ENCODE measurements at places on chromosomes 5 and 9. TPM values are rescaled to one million over a fixed set of nuclear protein-coding genes. Genes with fewer than 3 reads are reported as not detected.

- H3K4me3 ChIP-seq, result no peak overlapping the region
- H3K27ac ChIP-seq, result no peak overlapping the region
- H3K27me3 ChIP-seq, result no peaks in the 10 kb centered on the region
- H3K36me3 ChIP-seq, result no peaks in the 10 kb centered on the region
Measured at GRCh38 chr5:152097128-152097527, 172.5 kb upstream of the GLRA1 start.

DNA sequence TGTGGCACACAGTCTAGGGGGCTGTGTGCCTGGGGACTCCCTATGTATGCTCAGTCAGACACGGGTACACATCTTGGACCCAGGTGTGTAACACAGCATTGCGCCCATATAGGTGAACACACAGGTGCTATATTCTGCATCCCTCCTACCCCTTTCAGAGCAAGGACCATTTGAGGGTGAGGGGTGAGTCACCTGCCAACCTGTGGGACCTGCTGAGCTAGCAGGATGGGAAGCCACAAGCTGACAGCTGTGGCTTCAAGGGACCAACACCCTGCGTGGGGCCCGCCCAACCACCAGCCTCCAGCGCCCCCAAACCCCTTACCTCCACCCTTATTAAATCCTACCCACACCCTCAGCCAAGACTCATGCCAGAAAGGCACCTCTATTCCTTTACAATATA lies 14.6 kb upstream of the AQP7 start:
- no peaks in the 10 kb centered on the region for H3K36me3 ChIP-seq
- no peaks in the 10 kb centered on the region for H3K27me3 ChIP-seq
- H3K27ac ChIP-seq, result no peak overlapping the region
- DNase-seq, result no peak
- no peaks in the 10 kb centered on the region for H3K4me1 ChIP-seq

DNA sequence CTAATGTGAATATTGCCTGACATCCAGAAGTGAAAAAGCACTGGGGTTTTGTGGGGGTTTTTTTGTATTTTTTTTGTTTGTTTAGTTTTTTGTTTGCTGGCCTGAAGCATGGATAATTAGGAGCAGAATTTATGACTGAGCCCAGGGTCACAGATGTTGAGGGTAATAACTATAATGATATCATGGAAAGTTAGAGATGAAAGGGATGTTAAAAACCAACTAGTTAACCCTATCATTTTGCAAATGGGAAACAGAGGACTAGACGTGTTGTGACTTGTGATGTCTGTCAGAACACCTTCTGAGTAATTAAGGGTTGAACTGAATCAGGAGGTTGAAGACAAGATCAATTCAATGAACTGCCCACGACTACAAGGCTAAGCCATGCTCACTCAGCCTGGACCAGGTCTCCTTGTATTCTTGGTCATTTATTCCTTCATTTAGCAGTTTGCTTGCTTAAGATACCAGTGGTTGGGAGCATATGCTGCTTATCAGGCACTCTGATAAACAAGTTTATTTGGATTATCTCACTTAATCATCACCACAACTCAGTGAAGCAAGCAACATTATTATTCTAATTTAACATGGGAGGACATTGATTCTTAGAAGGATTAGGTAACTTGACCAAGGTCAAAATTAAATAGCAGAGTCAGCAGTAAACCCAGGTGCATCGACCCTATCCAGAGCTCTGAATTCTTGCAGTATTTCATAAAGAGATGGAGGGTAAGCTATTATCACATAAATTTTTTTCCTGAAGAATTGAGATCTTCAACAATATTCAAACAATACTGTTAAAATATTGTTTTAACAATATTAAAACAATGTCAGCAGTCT lies 75.7 kb upstream of the PIK3R1 start:
- H3K27me3 ChIP-seq, result no peaks in the 10 kb centered on the region
- no peaks in the 10 kb centered on the region for H3K36me3 ChIP-seq
- H3K27ac ChIP-seq, result no peak overlapping the region
- peaks cover 4% of the 10 kb centered on the region for H3K4me1 ChIP-seq
- peak; percentile 71 for DNase-seq

DNA sequence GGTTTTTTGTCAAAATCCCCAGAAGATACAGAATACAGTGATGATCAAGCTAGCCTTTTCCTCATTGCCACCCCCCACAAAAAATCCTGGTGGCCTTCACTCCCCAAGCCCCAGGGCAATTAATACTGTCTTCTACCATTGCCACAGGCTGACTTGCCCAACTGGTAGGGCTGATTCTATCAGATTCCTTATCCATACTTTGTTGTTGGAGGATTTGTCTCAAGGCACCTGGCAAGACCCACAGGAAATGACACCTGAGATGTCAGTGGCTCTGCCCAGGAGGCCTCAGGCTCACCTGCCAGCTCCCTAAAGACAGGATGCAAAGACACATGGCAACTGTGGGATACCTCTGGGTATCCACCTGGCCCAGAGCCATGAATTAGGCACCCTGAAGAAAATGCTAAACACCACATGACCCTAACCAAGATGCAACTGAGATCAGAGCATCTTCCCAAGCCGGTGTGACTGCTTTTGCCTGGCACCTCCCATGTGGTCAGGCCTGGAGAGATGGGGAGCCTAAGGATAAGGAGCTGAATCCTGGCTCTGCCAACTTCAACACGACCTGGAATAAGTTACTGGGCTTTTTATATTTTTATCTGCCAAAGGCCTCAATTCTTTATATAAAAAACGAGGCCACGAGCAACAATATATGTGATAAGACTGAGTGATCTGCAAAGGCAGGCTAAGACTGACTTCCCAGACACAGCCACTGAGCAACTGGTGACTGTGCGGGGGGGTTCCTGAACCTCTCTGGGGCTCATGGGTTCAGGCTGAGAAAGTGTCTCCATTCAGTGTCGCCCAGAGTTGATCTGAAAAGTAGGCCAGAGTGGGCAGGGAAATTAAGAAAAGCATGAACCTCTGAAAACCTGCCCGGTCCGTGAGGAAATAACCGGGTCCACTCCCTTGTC lies 944 bp downstream of the ATOX1 start:
- H3K4me1 ChIP-seq, result no peaks in the 10 kb centered on the region
- H3K27ac ChIP-seq, result peak overlapping the region; percentile 93
- peak overlapping the region; percentile 88 for H3K4me3 ChIP-seq
- H3K36me3 ChIP-seq, result no peaks in the 10 kb centered on the region
- no peak for DNase-seq

DNA sequence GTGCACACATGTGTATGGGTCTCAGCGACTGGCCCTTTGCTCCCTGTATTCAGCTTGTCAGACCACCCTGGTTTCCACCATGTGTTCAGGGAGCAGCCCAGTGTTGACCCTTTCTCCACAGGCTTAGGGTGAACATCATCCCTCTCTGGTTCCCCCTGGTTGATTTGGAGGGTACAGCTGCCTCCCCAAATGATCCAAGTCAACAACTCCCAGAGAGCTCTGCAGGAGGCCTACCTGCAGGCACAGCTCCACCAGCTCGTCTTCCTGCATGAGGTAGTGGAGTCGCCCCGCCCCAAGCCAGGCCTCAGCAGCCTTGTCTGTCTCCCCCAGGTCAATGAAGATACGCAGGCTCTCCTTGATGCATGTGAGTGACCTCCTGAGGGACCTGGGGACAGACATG lies 50.5 kb downstream of the SH3TC2 start:
- no peak for DNase-seq
- no peaks in the 10 kb centered on the region for H3K4me1 ChIP-seq
- no peaks in the 10 kb centered on the region for H3K36me3 ChIP-seq
- H3K4me3 ChIP-seq, result no peak overlapping the region
- no peak overlapping the region for H3K27ac ChIP-seq

The CAVIN4 gene
- 1.3 TPM for total RNA-seq

GRCh38 chr5:19920761-19921160 lies 67.2 kb downstream of the CDH18 start:
- DNase-seq, result no peak
- H3K27ac ChIP-seq, result no peak overlapping the region
- H3K4me1 ChIP-seq, result no peaks in the 10 kb centered on the region
- no peaks in the 10 kb centered on the region for H3K27me3 ChIP-seq

DNA sequence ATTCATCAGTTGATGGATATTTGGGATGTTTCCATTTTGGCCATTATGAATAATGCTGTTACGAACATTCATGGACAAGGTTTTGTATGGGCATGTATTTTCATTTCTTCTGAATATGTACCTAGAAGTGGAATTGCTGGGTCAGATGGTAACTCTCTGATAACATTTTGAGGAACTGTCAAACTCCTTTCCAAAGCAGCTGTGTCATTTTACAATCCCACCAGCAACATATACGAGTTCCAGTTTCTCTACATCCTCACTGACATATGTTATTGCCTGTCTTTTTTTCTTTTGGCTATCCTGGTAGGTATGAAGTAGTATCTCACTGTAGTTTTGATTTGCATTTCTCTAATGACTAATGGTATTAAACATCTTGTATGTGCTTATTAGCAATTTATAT lies 86.7 kb downstream of the PRKACG start:
- no peaks in the 10 kb centered on the region for H3K36me3 ChIP-seq
- DNase-seq, result no peak
- H3K4me3 ChIP-seq, result no peak overlapping the region
- no peak overlapping the region for H3K27ac ChIP-seq

DNA sequence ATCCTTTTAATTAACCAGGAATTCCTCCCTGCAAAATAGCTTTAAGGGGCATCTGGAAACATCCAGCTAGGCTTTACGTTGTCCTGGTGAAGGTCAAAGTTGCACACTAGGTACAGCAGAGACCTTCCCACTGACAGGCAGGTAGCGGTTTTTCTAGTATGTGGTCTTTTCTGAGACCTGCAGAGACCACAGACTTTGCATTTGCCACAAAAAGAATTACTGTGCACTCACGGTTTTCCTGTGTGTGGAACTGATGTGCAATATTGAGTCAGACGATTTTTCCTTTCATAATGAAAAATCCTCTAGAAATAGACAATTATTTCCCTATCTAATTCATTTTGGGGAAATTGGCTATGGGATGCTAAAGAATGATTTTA lies 417.0 kb upstream of the ADAMTSL1 start:
- peaks cover 23% of the 10 kb centered on the region for H3K4me1 ChIP-seq
- DNase-seq, result no peak
- no peak overlapping the region for H3K27ac ChIP-seq
- H3K36me3 ChIP-seq, result no peaks in the 10 kb centered on the region

The TSSK1B gene
- total RNA-seq, result 0.28 TPM
